Natural killer cell (primary cell): ENCODE measurements at places on chromosomes 12 and 14.

DNA sequence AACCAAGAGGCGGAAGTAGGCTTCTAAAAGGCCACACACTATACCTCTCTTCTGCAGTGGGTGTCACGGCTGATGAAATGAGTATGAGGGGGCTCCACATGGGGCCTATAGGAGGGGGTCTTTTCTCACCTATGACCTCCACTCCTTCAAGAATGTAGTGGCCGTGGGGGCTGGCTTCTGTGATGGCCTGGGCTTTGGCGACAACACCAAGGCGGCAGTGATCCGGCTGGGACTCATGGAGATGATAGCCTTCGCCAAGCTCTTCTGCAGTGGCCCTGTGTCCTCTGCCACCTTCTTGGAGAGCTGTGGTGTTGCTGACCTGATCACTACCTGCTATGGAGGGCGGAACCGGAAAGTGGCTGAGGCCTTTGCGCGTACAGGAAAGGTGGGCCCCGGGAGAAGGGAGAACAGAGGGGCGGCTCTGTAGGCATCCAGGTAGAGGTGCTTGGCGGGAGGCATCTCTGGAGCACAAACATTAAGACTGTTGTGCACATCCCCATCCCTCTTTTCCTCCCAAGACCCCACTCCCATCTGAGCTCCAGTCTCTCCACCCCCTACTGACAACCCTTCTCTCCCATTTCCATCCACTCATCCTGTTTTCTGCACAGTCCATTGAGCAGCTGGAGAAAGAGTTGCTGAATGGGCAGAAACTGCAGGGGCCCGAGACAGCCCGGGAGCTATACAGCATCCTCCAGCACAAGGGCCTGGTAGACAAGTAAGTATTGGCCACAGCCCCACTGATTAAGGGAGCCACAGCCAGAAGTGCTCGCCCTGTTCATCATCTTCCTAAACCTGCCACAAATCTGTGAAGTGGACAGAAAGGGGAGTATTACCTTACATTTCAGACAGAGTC, 3.8 kb downstream of the GPD1 start:
- DNase-seq = no peak

DNA sequence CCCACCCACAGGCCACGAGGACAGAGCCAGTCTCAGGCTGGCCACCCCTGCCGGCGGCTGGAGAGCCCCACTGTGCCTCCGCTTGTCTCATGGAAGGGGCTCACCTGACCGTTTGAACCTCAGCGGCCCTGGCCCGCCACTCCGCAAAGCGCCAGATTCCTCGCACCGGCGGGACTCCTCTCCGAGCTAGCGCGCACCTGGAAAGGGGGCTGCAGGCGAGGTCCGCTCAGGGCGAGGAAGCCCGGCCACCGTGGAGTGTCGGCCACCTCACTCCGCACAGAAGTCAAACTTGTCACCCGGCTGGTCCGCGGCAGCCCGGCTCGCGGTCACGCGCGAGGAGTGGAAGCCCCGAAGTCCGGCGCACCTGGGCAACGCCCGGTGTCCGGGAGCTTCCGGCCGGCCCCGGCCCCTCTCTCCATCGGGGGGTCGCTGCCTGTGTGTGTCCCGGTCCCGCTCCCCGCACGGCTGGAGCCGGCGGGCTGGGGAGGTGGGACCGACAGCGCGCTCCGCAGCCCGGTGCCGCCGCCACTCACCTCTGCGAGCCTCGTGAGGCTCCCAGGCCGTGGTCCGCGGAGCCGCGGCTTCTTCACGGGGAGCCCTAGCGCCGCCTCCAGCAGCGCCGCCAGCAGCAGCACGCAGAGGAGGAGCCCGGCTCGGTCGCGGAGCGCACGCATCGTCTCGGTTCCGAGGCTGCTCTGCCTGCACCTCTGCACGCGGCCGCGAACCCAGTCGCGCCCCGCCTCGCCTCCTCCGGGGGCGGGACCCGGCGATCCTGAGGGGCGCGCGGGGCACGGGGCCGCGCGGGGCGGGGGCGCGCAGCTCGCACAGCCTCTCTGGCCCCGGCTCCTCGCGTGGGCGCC, at the start of gene ISM2:
Gene ISM2, minus strand, starts transcription at position 697 of the 860 bp plus-strand sequence. Its CDS starts 23 bp downstream, at position 674.
- DNase-seq = peak; percentile 34

DNA sequence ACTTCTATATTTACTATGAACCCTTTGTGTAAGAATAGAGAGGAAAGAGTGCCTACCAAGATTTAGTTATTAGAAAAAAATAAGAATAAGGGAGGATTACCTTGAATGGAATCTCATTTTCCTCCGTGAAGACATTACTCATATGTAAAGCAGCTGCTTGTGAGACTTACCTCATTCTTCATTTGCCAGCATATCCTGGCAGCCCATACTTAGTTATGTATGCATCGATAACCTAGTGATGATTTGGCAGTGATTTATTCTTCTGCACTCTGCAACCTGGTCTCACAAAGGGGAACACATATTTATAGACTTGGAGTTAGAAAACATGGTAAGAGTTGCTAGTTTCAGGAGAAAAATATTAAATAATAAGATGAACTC, 56.8 kb downstream of the LRFN5 start:
- no peak for DNase-seq

DNA sequence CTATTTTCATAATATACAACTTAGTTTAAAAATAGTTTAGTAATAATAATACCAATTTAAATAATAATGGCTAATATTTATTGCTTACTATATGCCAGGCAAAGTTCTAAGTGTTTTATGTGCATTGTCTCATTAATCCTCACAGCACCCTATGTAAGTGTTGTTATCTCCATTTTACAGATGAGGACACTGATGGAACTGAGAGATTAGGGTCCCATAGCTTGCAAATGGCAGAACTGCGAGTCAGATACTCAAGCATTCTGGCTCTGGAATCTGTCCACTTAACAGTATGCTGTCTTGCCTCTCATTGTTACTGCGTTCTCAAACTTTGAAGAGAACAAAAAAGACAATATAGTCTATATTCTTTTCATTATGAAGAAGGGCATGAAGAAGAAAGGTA, 19.0 kb downstream of the AP5M1 start:
- no peak for DNase-seq

DNA sequence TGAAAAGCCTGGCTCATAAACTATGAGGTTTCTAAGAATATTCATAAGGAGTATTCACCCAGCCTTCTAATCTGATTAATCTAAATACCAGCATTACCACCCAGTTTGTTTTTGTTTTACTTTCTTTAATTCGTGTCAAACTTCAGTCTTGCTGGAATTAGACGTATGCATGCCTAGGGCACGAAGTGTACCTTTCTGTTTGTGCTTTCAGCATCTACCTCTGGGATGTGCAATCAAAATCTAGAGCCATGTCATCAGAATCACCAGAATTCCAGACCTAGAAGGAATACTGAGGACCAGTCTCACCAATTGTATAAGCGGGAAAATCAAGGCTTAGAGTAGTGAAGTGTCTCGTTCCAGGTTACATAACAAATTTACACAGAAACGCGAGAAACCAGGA, 57.3 kb downstream of the KITLG start:
- no peak for DNase-seq

- DNase-seq = no peak
Measured at GRCh38 chr14:96354246-96354645, 8.9 kb downstream of the ATG2B start.

- DNase-seq = no peak
Measured at GRCh38 chr14:54085232-54085761, 128.7 kb upstream of the BMP4 start.

DNA sequence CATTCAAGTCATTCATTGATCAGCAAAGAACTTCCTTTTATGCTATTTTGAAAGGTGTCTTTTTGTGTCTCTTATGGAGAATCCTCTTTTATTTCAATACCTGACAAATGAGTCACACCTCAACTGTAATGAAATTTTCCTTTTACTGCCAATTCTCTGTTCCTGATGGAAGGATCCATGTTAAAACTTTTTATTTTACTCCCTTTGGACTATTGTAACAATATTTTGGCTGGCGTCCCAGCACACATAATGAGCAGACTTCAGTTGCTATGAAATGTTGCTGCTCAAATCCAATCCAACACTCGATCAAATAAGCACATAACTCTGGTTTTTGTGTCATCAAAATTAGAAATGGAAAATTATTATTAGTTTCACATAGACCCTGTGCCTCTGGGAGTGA, 21.9 kb upstream of the SLC15A5 start:
- no peak for DNase-seq

GRCh38 chr14:104239861-104240301, 101.5 kb downstream of the KIF26A start:
- DNase-seq = peak; percentile 11

- no peak for DNase-seq
Measured at GRCh38 chr14:91241863-91242262, 2.6 kb downstream of the GPR68 start.

GRCh38 chr12:3972576-3972975, 99.4 kb upstream of the PARP11 start:
- no peak for DNase-seq

DNA sequence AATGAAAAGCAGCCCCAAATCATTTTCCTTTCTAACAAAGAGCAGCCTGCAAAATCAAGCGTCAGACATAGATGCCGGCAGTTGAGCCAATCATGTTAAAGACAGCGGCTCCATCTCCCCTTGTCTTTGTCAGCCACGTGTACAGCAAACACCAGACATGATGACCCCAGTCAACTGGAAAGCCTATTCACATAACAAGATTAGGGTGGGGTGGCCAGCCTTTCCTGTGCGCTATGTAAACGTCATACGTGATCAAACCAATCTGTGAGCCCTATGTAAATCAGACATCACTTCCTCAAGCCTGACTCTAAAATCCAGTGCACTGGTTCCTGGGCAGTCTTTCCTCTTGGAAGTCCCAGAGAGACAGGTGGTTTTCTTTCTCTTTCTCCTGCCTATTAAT, 9.9 kb upstream of the FICD start:
- no peak for DNase-seq

DNA sequence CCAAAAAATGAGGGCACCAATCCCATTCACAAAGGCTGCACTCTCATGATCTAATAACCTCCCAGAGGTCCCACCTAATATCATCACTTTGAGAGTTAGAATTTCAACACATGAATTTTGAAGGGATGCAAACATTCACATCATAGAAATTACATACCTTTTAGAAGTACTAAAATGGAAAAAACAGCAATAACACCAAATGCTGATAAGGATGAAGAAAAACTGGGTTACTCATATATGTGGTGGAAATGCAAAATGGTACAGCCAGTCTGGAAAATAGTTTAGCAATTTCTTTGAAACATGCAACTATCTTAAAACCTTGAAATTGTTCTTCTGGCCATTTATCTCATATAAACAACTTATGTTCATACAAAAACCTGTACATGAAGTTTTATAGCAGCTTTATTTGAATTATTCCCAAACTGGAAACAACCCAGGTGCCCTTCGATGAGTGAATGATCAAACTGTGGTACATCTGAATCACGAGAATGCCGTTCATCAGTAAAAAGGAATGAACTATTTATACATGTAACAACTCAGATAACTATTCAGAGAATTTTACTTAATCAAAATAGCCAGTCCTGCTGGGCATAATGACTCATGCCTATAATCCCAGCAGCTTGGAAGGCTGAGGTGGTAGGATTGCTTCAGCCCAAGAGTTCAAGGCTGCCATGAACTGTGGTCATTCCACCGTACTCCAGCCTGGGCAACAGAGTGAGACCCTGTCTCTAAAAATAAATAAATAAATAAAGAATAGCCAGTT, 109.4 kb upstream of the SSTR1 start:
- no peak for DNase-seq

DNA sequence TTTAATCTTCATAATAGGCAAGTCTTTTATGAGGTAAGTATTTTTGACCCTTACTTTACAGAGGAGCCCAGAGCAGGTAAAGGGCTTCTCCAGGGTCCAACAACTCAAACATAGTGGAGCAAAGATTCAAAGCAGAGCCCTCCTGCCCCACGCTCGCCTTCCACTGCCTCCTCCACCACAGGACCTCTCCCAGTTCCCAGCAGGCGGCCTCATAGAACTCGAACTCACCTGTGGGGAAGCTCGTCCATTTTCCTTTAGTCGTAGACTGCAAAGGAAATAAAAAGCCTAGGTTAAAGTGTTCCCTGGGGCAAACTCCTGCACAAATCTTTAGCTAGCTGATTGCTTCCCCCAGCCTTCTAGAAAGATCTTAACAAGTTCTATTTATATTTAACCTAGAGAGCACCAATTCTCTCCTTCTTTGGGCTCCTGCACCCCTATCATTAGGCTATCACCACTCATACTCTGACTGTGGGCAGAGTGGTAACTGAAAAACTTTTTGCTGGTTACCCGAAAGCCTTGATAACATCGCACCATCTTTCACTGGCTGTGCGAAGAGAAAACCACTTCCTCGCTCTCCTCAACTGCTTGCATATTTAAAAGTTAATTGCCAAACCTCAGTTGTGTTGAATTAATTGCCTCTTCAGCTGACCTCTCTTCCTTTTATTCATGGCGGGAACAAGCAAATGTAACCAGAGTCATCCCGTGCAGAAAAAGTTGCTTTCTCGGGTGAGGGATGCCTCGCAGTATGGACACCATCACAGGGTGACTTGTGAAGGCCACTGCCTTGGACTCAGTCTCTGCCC, 299.6 kb downstream of the DPF3 start:
- peak; percentile 44 for DNase-seq

DNA sequence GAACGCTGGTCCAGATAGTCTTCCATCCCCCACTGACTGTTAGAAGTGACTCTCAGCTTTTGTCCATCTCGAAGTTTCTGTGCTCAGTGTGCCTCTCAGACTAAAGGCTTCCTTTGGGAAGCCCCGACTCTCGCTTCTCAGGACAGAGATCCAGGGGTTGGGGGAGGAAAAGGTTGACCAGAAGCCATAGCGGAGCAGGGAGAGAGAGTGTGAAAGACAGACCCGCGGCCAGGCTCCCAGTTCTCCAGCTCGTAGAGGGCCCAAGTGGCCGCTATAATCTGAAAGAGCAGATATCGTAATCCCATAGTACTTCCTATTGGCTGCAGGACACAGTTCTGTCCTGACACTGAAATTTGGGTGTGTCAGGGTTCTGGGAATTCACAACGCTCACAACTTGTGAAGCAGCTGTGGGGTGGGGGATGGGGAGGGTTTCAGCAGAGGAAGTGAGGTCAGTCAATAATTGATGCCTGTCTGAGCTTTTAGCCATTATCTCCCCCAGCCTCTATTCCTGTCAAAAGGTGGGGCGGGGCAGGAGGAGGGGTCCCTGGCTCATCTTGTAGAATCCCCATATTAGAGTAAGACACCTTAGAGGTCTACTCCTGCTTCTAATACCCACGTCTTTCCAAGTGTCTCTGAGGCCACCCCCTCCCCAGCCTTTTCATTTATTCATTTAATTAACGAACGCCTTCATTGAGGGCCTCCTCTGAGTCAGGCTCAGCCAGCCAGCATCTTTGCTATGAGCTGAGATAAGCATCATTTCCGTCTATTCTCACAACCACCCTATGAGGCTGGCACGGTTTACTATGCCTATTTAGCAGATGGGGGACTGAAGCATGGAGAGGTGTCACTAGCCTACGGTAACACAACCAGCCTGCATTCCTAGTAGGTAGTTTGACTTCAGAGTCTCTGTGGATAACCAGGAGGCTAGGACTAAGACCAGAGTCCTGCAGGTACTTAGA, 1.6 kb upstream of the ACVRL1 start:
- DNase-seq = no peak

- no peak for DNase-seq
Measured at GRCh38 chr12:86193931-86194330, 62.3 kb downstream of the MGAT4C start.

DNA sequence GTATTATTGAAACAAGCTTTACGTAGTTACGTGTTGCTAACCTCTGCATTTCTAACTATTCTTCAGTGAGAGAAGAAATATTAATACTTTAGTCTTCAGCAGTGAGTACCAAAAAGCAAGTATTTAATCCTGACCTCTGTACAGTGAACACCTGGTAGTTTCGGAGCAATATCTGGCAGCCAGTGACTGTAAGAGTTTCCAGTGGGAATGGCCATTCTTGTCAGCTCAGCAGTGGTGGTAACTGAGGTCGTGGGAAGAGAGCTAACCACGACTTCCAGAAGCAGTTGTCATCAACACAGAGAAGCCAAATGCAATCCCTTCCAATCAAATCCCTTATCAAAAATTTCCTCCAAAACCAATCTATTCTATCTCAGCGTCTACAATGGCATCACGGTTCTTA, 1500.2 kb upstream of the FLRT2 start:
- no peak for DNase-seq
